Choroid plexus epithelial cell (primary cell): ENCODE measurements at places on chromosomes 2 and 18.

DNA sequence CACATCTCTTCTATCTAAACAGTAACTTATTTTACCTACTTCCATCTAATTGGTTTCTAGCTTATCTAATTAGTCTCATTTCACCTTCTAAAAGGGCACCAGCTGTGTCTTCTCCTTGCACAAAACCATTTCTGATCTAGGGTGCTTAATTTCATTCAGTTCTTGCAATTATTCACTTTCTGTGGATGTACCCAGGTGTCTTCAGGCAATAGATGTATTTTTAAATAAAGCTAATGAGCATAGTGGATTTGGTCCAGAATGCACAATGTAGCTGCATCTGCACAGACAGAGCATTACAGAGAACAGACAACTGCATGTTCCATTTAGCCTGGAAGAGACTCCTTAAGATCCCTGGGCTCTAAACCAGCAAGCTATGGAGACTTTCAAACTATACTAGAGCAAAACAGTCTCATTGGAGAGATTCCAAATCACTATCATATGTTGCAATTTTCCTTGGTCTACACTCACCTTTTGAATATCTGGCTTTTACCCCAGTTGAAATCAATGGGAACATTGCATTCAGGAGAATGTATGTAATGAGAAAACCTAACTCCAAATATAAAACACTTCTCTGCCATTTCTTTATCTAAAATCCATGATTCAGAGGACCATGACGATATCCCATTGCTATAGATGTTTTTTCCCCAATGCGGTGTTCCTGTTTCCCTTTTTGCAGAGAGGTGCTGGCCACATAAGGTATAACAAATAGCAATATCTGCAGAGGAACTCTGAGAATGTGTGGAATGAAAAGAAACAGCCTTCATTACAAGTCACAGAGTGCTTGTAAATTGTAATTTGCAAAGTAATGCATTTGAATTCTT lies 3.5 kb upstream of the RFX8 start:
- peak; percentile 54 for DNase-seq

DNA sequence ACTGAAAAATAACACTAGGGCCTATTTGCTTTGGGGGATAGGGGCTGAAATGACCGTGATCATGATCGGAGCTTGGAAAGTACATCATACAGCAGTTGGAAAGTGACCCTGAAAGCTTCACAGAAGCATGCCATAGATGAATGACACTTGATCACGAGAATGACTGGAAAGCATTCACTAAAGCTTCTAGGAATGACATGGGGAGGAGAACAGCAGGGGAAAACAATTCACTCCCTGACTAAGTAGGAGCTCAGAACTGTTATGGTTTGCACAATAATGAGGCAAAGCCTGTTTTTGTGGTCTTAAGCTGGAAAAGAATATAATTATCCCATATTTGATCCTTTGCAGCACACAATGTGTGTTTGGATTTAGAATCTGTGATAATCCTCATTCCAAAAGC lies 237.5 kb downstream of the NOL4 start:
- no peak for DNase-seq

DNA sequence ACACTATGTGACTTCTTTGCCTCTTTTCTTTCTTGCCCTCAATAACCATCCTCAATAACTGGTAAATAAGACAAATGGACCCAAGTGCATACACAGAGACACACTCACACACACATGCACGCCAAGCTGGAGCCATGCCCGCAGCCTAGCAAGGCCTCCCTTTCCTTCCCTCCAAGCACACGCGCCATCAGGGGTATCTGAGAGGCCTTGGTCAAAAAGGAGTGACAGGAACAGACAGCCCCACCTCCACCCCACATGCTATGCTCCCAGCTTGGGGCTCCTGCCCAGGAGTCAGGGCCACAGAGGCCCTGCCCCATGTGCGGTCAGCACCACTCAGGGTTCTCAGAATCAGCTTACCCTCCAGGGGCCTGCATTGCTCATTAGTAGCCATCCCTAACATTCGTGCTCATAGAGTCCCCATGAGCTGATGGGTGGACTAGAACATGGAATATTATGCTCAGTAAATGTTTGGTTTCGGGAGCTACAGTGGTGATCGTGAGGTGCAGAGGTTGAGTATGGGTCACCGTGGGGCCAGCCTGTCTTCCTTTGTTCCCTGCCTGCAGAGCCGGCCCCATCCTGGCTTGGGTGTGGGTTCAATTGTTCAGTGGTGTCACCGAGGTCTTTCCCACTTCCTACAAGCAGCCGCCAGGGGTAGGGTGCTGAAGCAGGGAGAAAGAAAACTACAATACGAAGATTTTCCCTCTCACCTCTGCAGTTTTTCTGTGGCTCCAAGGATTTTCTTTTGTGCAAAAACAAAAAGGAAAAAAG lies 158.2 kb upstream of the RAB12 start:
- DNase-seq: no peak

GRCh38 chr18:69865776-69866175 lies 81.9 kb downstream of the CD226 start:
- no peak for DNase-seq

DNA sequence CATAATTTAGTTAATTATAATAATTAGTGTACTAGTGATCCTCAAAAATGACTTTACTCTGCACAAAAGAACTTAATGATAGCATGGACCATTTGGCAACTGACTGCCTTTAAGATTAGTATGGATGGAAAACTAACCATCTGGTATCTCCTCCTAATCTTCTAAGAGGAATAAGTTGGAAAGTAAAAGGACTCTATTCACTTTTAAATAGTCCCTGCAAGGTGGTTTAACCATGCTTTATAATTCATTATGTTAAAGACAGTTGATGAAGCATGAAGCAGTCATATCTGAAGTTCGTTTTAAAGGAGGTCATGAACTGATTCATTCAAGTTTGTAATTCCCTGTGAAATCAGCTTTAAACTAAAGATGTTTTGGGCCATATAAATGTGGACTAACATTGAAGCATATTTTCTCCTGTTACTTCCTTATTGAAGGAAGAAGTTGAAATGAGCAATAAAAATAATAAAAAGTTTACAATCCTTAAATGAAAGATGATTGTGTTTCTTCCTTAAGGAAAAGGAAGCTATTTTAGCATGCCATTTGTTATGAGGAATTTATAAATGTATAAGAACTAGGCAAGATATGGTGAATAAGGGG lies 446.0 kb downstream of the XIRP2 start:
- no peak for DNase-seq

DNA sequence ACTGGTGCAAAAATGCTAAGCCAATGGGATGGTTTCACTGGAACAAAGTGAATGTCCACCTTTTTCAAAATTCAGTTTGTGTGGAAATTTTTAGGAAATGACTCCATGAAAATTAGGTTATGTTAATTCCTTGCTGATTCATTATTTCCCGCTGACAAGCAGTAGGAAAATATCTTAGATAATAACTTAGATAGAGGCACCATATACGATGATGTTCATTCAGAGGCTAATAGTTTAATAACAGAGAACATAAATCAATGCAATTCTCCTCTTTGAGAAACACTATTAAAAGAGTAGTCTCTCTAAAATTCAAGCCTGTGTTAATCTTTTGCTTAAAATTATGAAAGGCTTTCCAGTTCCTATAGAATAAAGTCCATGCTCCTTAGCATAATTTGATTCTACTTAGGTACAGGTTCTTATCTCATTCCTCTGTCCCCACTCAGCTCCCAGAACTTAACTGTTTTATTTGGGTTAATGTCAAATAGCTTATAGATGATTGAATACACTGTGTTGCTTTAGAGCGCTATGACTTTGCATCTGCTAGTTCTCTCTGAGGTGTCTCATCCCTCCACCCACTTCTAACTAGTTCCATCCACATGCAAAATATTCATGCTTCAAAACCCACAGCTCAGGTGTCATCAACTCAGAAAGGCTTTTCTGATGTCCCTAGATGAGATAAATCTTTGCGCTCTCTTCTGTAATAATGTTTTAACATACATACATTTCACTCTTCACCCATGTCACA lies 503.6 kb downstream of the ERBB4 start:
- DNase-seq: peak; percentile 23

- no peak for DNase-seq
These were observed 190.0 kb downstream of the SEPTIN10 start for GRCh38 chr2:109423556-109424359.

DNA sequence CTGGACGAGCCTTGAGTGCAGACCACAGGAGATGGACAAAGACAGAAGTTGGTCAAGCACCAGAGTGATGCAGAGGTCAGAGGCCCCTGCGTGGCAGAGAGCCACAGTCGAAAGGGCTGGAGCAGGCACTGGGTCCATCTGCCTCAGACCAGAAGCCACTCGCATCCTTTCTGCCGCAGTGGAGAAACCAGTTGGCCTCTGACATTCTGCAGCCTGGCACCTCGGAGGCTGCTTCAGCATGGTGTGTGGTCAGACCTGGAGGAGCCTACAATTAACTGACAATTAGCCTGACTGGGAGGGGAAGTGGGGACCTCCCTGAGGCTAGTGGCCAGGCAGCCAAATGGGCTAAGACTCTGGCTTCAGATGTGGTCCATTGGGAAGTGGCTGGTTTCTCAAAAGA lies 111.1 kb downstream of the SGPP2 start:
- no peak for DNase-seq

- no peak for DNase-seq
These were observed 72.7 kb upstream of the LYPD6B start for GRCh38 chr2:148965623-148966437.

GRCh38 chr2:59182249-59182648 lies 941.1 kb upstream of the FANCL start:
- peak; percentile 68 for DNase-seq

DNA sequence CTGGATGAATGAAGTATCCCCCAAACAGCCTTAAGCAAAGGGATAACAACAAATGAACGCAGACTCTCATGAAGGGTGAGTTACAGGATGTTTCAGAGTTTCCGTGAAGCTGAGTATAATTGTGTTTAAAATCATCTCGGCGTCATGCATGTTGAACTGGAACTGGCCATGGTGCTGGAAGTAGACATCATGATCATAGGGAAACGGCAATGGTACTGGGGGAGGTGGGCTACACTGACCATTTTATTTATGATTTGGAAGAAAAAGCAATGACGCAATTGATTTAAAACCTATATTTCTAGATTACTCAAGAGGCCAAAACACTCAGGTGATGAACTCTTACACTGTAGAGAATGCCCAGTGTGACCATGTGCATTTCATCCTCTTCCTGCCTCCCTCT lies 387.9 kb upstream of the MYT1L start:
- peak; percentile 1 for DNase-seq

GRCh38 chr2:31258351-31258750 lies 24.4 kb downstream of the EHD3 start:
- no peak for DNase-seq

DNA sequence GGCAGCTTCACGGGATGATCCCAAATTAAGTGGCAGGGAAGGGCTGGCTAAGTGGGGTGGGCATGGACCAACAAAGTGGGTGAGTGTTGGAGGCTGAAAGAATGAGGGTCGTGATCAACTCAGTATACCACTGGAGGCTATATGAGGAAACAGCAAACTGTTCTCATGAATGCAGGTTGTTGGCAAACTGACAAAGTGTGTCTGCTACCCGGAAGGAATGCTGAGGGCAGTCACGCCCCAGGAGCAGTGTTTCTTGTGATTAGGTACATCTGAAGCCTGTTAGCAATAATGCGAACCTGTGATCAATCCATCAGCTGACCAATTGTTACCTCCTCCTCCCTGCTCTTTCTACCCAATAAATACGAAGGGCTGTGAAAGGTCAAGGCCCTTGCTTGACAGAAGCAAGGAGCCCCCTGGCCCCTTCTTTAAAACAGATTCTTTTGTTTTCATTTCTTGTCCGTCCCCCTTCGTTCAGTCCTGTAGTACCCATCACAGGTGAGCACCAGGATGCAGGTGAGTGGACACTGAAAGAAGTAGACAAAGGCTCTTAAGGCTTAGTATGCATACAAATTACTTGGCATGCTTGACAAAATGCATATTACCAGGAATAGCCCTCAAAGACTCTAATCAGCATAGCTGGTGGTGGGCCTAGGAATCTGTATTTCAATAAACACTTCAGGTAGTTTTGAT lies 67.9 kb downstream of the LOXHD1 start:
- no peak for DNase-seq

DNA sequence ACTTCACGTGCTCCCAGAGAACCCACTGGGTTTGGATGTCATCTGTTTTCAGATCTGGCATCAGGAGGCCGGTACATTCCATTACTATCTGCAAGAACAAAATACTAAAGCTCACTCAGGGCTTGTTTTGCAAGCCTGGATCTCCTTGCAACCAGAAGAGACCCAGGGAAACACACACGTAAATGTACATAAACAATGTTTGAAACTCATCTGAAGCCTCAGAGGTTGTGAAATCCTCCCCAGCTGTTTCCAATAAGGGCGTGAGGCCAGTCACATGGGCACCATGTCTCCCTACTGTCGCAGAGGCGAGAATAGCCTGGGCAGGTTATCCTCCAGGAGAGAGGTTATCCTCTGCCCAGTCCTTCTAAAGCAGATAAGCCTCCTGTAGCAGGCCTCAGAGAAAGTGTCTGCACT lies 186.9 kb downstream of the GFPT1 start:
- peak; percentile 99 for DNase-seq

DNA sequence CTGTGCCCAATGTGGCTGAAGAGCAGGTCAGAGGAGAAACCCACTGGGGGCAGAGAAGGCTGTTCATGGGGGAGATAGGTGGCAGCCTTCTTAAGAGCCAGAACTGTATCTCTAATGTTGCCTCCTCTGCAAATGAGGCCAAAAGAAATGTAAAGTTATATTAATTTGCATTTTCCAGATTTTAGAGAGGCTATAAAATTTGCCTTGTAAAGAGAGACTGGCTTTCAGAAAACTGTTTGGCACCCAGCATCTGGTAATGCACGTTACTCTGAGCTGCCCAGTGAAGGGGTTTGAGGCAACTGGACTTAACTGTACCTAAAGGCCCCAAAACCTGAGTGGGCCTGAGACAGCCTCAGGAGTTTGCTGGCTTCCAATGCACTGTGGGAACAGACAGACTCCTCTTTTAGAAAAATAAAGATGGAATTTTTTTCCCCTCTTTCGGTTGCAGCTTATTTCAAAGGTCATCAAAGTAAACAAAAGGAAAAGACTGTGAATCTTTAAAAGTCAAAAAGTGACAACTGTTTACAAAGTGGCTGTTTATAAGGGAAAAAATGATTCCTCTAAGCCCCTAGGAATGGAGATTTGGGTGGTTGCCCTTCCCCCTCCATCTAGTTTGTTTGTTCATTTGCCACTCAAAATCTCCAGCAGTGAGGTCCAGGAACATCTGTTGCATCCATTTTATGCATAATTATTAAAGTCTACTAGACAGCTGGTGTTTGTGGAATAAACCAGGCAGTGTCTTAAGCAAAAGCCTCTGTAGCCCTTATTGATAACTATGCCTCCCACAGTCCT lies 132.2 kb upstream of the ZFP36L2 start:
- DNase-seq: no peak

GRCh38 chr18:41789001-41789400 lies 166.0 kb upstream of the PIK3C3 start:
- DNase-seq: no peak

GRCh38 chr2:60368456-60368855 lies 185.0 kb downstream of the BCL11A start:
- no peak for DNase-seq

DNA sequence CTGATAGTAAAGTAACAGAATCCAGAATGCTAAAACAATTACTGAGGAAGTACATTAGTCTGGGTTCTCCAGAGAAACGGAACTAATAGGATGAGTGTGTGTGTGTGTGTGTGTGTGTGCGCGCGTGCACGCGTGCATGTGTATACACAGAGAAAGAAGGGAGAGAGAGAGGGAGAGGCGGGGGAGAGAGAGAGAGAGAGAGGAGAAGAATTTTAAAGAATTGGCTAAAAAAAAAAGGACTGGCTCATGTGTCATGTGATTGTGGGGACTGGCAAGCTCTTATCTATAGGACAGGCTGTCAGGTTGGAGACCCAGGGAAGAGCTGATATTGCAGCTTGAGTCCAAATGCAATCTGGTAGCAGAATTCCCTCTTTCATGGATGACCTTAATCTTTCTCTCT lies 976.2 kb upstream of the CDH2 start:
- DNase-seq: no peak

- no peak for DNase-seq
These were observed 579.0 kb downstream of the RIT2 start for GRCh38 chr18:42536442-42536841.
